CD4-positive, alpha-beta T cell treated with Interleukin-4 for 1 hour (primary cell): ENCODE measurements at places on chromosomes 5 and 9.

GRCh38 chr9:87195306-87195705 lies 248.0 kb upstream of the GAS1 start:
- DNase-seq, result no peak

DNA sequence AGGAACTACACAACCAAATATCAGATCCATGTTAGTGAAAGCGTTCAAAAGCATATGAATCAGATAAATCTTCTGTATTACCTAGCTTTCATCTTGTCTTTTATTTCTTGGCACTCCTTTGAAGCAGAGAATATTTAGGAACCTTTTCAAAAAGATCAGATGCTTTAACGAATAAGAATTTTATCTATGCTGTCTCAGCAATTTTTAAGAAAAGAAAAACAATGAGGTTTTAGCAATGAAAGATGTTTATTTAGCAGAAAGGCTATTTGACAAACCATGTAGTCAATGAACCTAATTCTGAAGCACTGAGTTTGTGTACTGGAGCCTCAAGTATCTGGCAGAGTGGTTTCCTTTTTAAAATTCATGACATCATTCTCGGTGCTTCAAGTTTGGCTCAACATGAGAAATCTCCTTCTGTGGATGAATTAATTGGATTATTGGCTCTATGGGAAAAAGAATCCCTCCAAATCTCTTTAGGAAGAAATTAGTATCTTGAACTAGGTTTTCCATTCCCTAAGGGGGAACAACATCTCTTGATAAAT lies 534.7 kb downstream of the CAAP1 start:
- DNase-seq, result no peak

DNA sequence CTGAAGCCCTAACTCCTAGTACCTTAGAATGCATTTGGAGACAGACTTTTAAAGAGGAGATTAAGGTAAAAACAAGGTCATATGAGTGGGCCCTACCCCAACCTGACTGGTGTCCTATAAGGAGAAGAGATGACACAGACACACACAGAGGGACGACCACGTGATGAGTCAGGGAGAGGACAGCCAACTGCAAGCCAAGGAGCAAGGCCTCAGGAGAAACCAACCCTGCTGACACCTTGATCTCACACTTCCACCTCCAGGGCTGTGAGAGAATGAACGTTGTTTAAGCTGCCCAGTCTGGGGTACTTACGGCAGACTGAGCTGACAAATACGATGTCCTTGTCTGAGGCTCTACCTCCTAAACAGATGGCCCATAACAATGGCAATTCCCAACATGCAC lies 93.6 kb downstream of the ROR2 start:
- no peak for DNase-seq

DNA sequence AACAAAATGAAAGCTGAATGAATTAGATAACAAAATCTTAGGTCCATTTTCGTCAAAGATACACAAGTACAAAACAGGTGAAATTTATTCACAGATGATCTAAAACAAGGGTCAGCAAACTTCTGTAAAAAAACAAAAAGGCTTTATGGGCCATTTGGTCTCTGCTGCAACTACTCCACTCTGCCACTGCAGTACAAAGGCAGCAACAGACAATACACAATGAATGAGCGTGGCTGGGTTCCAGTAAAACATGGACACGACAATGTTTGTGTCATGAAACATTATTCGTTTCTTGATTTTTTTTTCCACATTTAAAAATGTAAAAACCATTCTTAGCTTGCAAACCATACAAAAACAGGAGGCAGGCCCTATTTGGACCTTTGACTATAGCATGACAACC lies 71.9 kb downstream of the ECPAS start:
- DNase-seq, result no peak

- peak; percentile 49 for DNase-seq
These were observed 8.6 kb downstream of the ADAM19 start for GRCh38 chr5:157566902-157567489.

- no peak for DNase-seq
These were observed 23.4 kb downstream of the ZNF462 start for GRCh38 chr9:106886111-106887046.

GRCh38 chr9:19969721-19970120 lies 180.9 kb upstream of the SLC24A2 start:
- no peak for DNase-seq

- DNase-seq, result no peak
These were observed 559.9 kb downstream of the PSAT1 start for GRCh38 chr9:78856781-78857180.
